ENCODE measurements at places on chromosomes 12 and 14.

DNA sequence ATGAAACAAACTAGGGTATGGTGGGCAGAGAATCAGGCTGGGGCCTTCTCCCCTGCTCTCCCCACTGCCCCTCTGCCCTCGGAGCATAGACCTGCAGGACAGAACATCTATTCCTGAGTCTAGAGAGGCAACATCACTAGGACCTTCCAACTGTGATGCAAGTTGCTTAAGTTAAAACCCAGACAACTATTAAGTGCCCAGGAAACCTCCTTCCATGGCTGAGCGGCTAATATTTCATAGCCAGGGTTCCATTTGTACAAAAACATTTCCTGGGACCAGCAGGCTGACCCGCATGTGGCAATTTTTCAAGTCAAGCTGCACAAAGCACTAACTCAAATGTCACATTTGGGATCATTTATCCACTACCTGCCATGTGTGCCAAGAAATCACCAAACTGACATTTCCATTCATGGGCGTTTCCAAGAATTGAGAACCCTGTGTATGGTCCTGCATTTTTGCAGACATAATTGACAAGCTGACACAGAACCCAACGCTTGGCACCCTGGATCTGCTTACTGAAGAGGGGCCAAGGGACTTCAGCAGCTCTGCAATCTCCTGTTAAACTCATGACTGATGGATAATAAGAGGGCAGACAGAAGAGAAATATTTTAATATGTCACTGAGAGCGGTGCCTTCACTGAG lies 32.7 kb downstream of the NT5DC3 start:
- no peak for DNase-seq

DNA sequence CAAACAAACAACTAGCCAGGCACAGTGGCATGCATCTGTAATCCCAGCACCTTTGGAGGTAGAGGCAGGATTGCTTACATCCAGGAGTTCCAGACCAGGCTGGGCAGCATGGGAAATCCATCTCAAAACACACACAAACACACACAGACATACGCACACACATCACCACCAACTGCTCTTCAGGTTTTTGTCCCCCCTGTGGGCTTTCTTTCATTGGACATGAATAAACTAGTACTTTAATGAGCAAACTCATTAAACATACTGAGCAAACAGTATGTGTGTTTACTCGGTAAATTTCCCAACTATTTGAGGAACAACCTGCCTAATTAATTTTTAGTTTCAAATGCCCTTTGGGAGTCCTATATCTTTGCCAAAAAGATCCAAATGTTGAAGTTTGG lies 10.1 kb upstream of the RASSF3 start:
- no peak for DNase-seq

DNA sequence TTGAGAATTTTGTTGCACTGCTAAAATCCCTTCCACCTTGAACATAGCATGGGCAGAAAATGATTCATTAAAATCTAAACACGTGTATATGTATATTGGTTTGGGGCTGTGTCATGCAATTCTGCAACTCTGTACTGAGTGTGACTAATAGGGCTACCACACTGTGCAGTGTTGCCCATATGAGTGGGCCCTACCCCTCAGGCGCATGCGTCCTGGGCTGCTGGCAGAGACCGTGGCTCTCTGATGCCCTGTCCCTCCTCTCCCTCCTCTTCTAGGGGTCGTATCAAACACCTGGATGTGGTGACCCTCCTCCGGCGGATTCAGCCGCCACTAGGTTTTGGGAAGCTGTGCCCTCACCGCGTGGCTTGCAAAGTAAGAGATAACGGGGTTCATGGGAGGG lies 128.4 kb upstream of the FKBP4 start:
- DNase-seq, result no peak

DNA sequence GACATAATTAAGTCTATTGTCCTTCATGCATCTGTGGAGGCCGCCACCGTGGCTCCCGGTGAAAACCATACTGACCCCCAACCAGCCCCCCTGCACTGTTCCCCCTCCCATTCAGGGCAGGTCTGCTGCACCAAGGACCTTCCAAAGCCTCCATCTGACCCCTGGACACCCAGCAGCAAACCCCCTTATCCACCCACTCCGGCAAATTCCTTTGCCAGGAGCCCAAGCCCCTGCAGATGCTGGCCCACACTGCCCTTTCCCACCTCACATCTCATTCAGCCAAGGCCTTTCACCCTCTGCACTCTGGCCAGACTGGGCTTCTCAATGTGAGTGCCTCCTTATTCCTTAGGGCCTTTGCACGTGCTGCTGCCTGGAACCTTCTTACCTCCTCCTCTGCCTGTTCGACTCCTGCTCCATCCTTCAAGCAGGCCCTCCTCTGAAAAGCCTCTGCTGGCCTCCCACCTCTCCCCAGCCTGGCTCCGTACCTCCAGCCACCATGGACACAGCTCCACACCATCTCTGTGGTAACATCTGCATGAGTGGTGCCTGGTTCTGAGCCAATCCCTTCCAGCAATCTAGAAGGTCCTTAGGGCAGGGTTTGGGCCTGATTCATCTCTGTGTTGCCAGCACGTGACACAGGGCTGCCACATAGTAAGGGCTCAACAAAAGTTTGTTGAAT lies 230.7 kb downstream of the BCL11B start:
- no peak for DNase-seq

DNA sequence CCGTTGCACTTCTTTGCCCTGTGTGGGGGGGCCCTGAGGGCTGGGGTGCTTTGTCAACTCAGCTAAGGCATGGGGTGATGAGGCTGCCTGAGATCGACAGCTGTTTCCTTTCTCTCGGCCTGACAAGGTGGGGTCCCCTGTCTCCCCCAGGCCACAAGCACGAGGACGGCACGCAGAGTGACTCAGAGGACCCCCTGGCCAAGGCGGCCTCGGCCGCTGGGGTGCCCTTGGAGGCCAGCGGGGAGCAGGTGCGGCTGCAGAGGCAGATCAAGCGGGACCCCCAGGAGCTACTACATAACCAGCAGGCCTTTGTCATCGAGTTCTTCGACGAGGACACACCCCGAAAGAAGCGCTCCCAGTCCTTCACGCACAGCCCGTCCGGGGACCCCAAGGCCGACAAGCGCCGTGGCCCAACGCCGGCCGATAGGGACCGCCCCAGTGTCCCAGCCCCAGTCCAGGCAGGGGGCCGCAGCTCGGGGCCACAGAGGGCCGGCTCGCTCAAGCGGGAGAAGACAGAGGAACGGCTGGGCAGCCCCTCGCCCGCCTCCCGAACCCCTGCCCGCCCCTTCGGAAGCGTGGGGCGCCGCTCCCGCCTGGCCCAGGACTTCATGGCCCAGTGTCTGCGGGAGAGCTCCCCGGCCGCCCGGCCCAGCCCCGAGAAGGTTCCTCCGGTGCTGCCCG lies 18.8 kb downstream of the CEP170B start:
- DNase-seq, result no peak

DNA sequence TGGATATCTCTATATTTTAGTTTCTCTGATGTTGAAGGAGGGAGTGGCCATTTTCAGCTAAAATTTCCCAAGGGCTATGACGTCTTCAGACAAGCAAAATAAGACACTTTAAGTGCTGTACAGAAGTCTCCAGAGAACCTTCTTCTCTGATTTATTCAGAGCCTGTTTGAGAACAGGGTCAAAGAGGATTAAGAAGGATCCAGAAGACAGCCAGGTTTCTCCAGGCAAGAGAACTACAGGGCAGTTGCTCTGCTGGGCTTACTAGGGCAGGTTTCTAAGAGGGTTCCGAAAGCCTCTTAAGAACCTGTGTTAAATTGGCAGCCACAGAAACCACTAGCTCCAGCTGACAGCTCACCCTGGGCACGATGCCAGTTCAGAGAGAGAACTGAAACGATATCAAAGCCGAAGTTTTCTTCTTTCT lies 1.2 kb downstream of the MGP start:
- peak; percentile 82 for DNase-seq

- peak; percentile 18 for DNase-seq
Measured at GRCh38 chr12:121903202-121903601, 14.6 kb downstream of the PSMD9 start.

GRCh38 chr14:25009891-25010290 lies 40.1 kb downstream of the STXBP6 start:
- DNase-seq, result no peak

DNA sequence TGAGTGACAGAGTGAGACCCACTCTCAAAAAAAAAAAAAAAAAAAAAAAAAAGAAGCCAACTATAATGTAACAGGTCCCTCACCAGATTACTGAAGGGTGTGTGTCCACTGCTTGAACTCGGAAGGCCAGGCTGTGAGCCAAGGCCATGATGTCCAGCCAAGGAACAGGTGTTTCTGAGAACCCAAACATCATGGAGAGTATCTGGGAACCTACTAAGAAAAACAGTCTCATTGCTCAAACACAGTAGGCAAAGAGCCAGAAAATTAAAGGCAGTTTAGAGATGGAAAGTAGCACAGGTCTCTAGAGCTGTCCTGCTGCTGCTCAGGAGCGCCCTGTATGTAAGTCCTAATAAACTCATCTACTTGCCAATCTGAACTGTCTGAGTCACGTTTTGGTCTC lies 12.5 kb upstream of the MAP4K5 start:
- DNase-seq, result no peak

DNA sequence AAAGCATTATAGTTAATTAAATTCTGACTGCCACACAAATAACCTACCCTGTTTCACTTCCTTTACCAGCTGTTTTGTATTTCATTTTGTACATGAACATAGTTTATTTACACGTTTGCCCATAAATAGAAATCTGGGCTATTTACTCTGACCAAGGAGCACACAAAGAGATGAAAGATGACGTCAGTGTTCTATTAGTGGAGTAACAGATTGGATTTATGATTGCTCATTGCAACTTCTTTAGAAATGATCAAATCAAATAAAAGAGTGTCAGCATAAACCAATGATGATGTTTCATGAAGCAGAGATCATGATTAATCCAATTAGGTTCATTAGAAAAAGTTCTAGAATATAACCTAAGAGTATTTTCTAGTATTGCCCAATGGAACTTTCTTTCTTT lies 12.0 kb upstream of the RTL1 start:
- DNase-seq, result no peak

DNA sequence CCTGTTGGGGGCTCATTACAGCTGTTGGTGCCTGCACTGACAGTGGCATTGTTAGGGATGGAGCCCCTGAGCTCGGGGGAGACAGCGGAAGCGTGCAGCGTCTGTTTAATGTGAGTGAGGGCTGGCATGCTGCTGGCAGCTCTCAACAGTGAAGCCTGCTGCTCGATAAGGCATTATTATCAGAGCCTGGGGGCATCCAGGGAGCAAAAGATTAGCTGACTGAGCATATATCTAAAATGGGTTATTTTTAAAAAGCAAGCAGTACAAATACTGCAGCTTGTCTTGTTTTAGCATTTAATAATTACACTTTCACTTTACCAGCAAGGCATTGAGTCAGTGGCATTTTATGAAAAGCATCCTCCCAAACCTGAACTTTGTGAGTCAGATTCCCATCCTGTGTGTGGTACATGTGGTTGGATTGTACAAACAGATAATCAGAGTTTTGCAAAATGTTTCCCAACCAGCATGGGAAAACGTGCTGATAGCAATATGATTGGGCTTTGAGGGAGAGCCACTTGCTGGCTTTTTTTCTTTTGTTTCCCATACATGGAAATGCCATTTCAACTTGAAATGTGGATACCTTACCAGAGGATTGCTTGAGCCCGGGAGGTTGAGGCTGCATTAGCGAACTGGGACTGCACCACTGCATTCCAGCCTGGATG lies 150.8 kb downstream of the PRKCH start:
- no peak for DNase-seq

GRCh38 chr12:130945786-130946492 lies 7.8 kb upstream of the ADGRD1 start:
- DNase-seq, result no peak

DNA sequence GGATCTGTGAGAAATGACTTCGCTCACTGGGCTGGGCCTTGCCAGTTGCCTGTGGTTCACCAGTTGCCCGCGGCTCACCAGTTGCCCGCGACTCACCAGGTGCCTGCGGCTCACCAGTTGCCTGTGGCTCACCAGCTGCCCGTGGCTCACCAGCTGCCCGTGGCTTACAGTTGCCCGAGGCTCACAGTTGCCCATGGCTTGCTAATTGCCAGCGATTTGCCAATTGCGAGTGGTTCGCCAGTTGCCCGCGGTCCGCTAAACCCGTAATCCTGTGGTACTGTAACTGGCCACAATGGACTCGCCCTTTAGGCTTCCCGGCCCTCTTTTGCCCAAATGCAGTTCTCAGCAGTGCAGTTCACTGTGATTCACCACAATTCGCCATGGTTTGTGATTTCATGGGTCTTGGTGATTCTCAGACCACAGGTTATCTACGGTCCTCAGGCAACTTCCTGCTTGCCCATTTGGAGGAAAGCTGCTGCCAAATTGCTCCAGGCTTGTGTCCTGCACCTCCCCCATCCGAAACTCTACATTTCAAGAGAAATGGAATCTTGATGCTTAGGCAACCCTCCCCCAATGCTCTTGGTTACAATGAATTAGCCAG lies 15.0 kb upstream of the MEG3 start:
- no peak for DNase-seq

DNA sequence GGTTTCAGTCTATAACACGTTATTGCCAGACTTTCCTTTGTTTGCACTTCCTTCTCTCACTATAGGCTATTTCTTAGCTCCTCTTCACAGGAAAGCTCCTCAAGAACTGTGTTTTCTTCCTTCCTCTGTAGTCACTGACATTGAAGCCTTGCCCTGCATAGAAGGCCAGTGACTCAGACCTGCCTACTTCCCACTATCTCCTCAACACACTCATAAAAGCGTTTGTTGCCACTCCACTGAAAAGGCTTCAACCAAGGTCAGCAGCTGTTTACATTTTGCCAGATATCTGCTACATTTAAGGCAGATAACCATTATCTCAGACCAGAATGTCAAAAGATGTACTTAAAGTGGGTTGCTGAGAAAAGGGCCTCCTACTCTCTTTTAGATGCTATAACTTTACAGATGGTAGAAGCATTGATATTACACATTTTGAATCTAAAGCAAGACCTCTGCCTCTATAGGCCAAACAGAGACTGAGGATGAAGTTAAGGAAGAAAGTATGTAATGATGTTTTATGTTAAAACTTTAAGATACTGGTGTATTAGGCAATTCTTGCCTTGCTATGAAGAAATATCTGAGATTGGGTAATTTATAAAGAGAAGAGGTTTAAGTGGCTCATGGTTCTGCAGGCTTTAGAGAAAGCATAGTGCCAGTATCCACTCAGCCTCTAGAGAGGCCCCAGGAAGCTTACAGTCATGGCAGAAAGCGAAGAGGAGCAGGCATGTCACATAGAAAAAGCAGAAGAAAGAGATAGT lies 233.3 kb upstream of the FLRT2 start:
- DNase-seq, result no peak

- DNase-seq, result no peak
Measured at GRCh38 chr12:120668868-120669840, 17.8 kb upstream of the MLEC start.

- peak; percentile 58 for DNase-seq
Measured at GRCh38 chr12:55932551-55932910, 1.6 kb downstream of the DGKA start.
